Astrocyte (in vitro differentiated cells and primary cell): ENCODE measurements at places on chromosomes 1 and 21. TPM values are rescaled to one million over a fixed set of nuclear protein-coding genes. Genes with fewer than 3 reads are reported as not detected.

RNU1-1 gene
- 1,356 and 1,553 TPM in 2 replicates for total RNA-seq

SH2D1B gene
- not detected in 2 replicates for total RNA-seq

ZFP69B gene
- total RNA-seq: 4.3 and 5.4 TPM in 2 replicates

ARTN gene
- total RNA-seq: 1.2 and 1.5 TPM in 2 replicates

EXO1 gene
- 2.9 and 3.8 TPM in 2 replicates for total RNA-seq

LDLRAD1 gene
- not detected in 2 replicates for total RNA-seq

CNN3 gene
- total RNA-seq: 515 and 538 TPM in 2 replicates

CCDC18 gene
- 4.2 and 7.9 TPM in 2 replicates for total RNA-seq

CA6 gene
- not detected in 2 replicates for total RNA-seq

APOBEC4 gene
- not detected in 2 replicates for total RNA-seq

ZNF670 gene
- 2.3 and 4.0 TPM in 2 replicates for total RNA-seq

C1orf87 gene
- not detected in 2 replicates for total RNA-seq

PLA2G2C gene
- total RNA-seq: not detected in 2 replicates

- no peaks in the 10 kb centered on the region for H3K27me3 ChIP-seq
- no peak overlapping the region for H3K4me3 ChIP-seq
- no peaks in the 10 kb centered on the region for H3K36me3 ChIP-seq
- no peaks in the 10 kb centered on the region for H3K4me1 ChIP-seq
- DNase-seq: no peak
- H3K27ac ChIP-seq: no peak overlapping the region
These were observed 108.6 kb downstream of the MAB21L3 start for GRCh38 chr1:116219651-116220434.

GRCh38 chr1:119878171-119878570 is 18.1 kb downstream of the ADAM30 start:
- DNase-seq: no peak
- no peak overlapping the region for H3K27ac ChIP-seq
- H3K4me1 ChIP-seq: peaks cover 8% of the 10 kb centered on the region
- H3K27me3 ChIP-seq: no peaks in the 10 kb centered on the region
- H3K4me3 ChIP-seq: no peak overlapping the region

GRCh38 chr1:204337036-204337429 is 22.7 kb downstream of the PLEKHA6 start:
- no peak for DNase-seq
- no peak overlapping the region for H3K4me3 ChIP-seq
- no peak overlapping the region for H3K27ac ChIP-seq
- H3K27me3 ChIP-seq: peaks cover 7% of the 10 kb centered on the region

DNA sequence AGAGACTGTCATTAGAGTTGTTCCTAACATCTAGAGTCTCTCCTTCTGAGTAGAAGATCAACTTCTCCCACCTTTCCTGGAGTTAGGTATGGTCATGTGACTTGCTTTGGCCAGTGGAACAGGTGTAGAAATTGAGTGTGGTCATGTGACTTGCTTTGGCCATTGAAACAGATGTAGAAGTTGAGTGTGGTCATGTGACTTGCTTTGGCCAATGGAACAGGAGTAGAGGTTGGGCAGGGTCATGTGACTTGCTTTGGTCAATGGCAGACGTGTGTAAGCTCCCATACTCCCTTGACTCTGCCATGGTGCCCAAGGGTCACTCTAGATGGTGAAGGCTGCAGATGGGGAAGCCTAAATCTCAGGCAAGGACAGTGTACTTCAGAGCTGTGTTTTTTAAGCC is 306.0 kb downstream of the NPHP4 start:
- no peaks in the 10 kb centered on the region for H3K36me3 ChIP-seq
- H3K27ac ChIP-seq: no peak overlapping the region
- H3K4me1 ChIP-seq: no peaks in the 10 kb centered on the region
- no peaks in the 10 kb centered on the region for H3K27me3 ChIP-seq

DNA sequence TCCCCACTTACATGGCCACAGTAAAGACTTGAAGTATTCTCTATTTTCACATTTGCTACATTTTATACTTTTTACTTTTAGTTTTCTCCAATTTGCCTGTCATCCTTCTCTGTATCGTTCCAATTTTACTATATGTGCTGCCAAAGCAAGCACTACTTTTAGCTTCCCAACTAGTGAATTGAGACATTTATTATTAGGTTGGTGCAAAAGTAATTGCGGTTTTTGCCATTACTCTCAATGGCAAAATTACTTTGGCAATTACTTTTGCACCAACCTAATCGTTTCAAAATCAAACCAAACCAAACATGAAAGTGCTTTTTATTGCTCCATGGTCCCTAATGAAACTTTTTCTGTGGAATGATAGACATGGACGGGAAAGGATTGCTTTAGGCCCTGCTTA is 56.6 kb upstream of the ATF3 start:
- no peaks in the 10 kb centered on the region for H3K4me1 ChIP-seq
- no peaks in the 10 kb centered on the region for H3K36me3 ChIP-seq

GRCh38 chr1:231612393-231613089 is 14.0 kb upstream of the DISC1 start:
- H3K4me3 ChIP-seq: no peak overlapping the region
- H3K27me3 ChIP-seq: peaks cover 12% of the 10 kb centered on the region
- DNase-seq: no peak
- no peaks in the 10 kb centered on the region for H3K36me3 ChIP-seq

DNA sequence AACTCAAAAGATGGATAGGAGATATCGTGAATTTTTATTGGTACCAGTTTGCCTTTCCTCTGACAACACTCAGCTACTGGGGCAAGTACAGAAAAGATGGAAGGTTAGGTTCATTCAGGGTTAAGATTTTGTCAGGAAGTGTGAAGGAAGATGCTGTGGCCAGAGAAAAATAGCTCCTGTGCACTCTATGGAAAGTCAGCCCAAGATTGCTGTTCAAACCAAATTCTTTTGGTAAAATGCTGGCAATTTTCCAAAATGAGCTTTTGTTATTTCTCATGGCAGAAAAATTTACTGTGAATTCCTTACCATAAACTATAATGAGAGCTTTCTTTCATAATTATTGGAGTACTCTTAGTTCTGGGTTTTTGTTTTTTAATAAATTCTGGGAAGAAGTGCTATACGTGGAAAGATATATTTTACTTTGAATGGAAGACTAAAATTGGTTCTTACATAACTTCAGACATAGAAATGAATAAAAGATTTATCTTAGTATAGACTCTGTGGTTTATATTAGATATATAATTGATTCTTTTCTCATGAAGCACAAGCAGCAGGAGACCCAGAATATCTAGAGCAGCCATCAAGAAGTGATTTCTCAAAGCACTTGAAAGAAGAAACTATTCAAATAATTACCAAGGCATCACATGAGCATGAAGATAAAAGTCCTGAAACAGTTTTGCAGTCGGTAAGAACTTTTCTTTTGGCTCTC is 112.2 kb downstream of the USP25 start:
- peak; percentile 87 for DNase-seq
- H3K4me3 ChIP-seq: no peak overlapping the region
- H3K4me1 ChIP-seq: peaks cover 18% of the 10 kb centered on the region
- H3K27me3 ChIP-seq: no peaks in the 10 kb centered on the region
- H3K36me3 ChIP-seq: no peaks in the 10 kb centered on the region

DNA sequence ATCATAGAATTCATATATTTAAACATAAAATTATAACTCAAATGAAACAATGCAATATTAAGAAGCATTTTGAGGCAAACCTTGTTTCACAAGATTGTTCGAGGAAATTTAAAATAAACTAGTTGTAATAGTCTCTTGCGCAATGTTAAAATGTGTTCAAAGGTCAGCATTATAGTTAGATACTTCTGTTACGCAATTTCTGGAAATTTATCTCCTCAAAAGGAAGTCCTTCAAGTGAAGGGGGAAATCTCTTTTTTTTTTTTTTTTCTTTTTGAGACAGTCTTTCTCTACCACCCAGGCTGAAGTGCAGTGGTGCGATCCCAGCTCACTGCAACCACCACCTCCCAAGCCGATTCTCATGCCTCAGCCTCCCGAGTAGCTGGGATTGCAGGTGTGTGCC is 52.1 kb downstream of the FMO4 start:
- no peak overlapping the region for H3K27ac ChIP-seq
- H3K4me3 ChIP-seq: no peak overlapping the region
- H3K36me3 ChIP-seq: no peaks in the 10 kb centered on the region
- H3K4me1 ChIP-seq: no peaks in the 10 kb centered on the region
- no peak for DNase-seq

DNA sequence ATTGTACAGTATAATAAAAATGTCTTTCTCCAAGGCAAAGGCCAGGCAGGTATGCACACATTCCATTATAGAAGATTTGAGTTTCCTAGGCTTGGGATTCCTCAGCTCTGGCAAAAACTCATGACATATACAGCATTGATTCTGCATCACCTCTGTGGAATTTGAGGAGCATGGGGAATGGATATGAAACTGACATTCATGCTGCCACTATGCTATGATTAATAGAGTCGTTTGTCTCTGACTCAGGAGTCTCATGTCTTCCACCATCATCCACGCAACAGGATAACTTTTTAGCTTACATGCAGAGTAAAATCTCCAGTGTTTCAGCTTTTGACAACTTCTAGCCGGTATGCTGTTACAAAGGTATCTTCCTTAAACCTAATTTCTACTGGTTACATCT is 49.8 kb upstream of the ADORA3 start:
- H3K27me3 ChIP-seq: no peaks in the 10 kb centered on the region
- H3K4me3 ChIP-seq: no peak overlapping the region
- H3K36me3 ChIP-seq: no peaks in the 10 kb centered on the region
- H3K4me1 ChIP-seq: peaks cover 4% of the 10 kb centered on the region
- peak; percentile 83 for DNase-seq

DNA sequence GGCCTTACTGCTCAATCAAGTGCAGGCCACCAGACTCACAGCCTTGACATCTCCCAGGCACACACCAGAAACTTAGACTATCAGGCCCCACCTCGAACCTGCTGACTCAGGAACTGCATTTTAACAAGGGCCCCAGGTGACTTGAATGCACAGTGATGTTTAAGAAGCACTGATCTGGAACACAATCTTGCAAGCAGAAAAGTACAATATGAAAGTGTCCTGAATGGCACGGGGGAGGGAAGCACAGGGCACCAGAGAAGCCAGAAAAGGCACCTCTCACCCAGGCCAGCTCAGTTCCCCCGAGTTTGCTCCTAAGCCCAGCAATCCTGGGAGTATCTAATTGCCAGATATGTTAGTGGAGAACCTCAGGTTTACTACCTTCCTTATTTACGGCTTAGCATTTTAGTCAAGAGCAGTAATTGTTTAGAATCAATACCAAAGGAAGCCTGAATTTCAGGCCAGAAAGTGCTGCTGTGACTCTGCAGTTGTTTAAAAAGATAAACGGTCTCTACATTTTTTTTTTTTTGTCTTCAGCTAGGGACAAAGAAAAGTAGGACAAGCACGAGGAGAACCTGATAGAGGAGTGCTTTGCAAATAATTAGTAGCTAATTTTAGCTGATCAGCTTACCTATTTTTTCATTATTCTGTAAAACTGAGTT is 50.9 kb upstream of the CDC42BPA start:
- peaks cover 9% of the 10 kb centered on the region for H3K4me1 ChIP-seq
- H3K36me3 ChIP-seq: no peaks in the 10 kb centered on the region
- H3K27me3 ChIP-seq: no peaks in the 10 kb centered on the region
- H3K27ac ChIP-seq: no peak overlapping the region
- no peak overlapping the region for H3K4me3 ChIP-seq
- no peak for DNase-seq

GRCh38 chr1:58741678-58742553 is 41.9 kb downstream of the JUN start:
- no peaks in the 10 kb centered on the region for H3K36me3 ChIP-seq
- H3K4me1 ChIP-seq: peaks cover 12% of the 10 kb centered on the region
- H3K27ac ChIP-seq: no peak overlapping the region
- H3K4me3 ChIP-seq: no peak overlapping the region
- no peak for DNase-seq

GRCh38 chr1:236757640-236758039 is 37.5 kb upstream of the MTR start:
- H3K27ac ChIP-seq: no peak overlapping the region
- DNase-seq: no peak
- H3K36me3 ChIP-seq: no peaks in the 10 kb centered on the region
- no peaks in the 10 kb centered on the region for H3K27me3 ChIP-seq

GRCh38 chr1:228284148-228284495 is 76.3 kb downstream of the OBSCN start:
- no peaks in the 10 kb centered on the region for H3K27me3 ChIP-seq
- DNase-seq: no peak
- no peak overlapping the region for H3K27ac ChIP-seq
- H3K4me3 ChIP-seq: no peak overlapping the region

DNA sequence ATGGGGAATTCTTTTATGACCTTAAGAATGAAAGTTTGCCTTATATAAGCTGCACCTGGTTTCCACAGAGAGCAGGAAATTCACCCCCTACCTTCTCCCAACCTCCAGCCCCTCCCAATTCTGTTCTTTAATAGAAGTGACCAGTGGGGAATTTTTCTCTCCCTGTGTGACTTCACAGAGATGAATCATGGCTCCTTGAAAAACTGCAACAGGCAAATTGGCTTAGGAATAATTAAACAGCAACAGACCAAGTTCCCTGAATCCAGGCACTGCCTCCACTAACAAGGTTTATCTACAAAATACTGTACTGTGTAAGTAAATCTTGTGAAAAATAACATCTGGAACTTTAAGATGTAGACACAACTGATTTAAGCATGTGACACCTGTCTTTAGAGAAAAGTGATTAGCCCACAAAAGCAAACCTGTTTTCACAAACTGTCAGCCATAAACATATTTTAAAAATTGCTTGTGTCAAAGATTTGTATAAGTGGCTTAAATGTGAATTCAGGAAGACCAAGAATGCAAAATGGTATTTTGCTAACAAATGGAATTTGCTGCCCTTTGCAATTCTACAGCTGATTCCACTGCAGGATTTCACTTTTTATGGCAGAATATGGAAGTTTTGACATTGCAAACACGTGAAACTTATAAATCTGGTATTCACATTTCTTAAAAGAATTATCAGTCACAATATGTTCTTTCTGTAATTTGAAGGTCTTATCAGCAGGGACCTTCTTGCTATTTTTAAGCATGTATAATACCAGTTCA is 54.0 kb downstream of the ALG14 start:
- no peaks in the 10 kb centered on the region for H3K27me3 ChIP-seq
- H3K27ac ChIP-seq: no peak overlapping the region
- DNase-seq: peak; percentile 72
- H3K4me3 ChIP-seq: no peak overlapping the region
- H3K36me3 ChIP-seq: no peaks in the 10 kb centered on the region
- peaks cover 28% of the 10 kb centered on the region for H3K4me1 ChIP-seq

DNA sequence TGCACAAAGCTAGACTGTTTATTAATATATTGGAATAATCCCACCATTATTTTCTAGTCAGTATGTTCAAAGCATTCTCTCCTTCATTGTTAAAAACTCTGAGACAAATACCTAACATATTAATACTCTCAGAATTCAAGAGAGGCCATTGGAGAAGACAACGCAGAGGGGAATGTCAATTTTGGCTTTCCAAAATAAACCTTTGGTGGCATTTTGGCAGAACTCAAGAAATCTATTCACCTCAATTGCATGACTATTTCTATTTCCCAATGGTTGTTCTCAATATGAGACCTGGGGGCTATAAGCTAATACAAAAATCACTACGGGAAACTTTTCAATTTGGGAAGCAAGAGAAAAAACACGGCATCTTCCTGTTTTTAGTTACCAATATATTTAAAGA is 58.5 kb downstream of the RUSC1 start:
- DNase-seq: peak; percentile 27
- H3K27ac ChIP-seq: no peak overlapping the region
- peaks cover 11% of the 10 kb centered on the region for H3K4me1 ChIP-seq
- no peak overlapping the region for H3K4me3 ChIP-seq

GRCh38 chr1:62335656-62336055 is 16.4 kb upstream of the KANK4 start:
- peaks cover 5% of the 10 kb centered on the region for H3K4me1 ChIP-seq
- H3K27me3 ChIP-seq: no peaks in the 10 kb centered on the region
- no peak overlapping the region for H3K27ac ChIP-seq
